ENCODE measurements at places on chromosomes 1 and 21.

GRCh38 chr1:86753700-86754099, 49.3 kb downstream of the SH3GLB1 start:
- peak; percentile 27 for DNase-seq

DNA sequence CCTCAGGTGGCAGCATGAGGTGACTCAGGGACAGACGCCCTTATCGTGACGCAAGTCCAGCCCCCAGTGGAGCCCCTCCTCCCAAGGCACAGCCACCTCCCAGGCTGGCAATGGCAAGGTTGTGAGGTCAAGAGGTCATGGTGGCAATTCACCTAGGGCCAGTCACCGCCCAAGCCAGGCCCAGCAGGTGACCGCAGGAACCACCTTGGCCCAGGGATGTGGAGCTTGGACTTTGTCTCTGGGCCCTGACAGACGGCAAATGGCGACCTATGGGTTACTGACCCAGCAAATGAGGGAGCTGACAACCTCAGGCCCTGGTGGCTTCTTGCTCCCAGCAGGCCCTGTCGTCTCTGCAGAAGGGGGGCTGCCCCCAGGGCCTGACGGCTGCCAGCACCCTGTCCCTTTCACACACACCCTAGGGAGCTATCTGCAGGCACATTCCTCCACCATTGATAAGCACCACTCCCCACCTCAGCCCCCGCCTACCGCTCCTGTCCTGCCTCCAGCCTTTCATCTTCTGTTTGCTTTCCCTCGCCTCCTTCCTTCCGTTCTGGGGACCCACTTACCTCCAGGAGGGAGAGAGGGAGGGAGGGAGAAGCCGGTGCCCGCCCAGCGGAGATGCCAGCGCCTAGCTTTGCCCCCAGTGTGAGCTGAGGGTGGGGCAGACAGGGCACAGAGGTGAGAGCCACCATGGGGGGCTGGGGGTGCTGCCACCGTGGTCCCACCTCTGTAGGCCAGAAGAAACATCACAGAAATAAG, 12.1 kb downstream of the EPHA2 start:
- DNase-seq, result peak; percentile 65

- DNase-seq, result no peak
Observed at GRCh38 chr1:66725885-66726665, 26.2 kb upstream of the DYNLT5 start.

- no peak for DNase-seq
Observed at GRCh38 chr1:45913183-45913683, 109.8 kb downstream of the MAST2 start.

DNA sequence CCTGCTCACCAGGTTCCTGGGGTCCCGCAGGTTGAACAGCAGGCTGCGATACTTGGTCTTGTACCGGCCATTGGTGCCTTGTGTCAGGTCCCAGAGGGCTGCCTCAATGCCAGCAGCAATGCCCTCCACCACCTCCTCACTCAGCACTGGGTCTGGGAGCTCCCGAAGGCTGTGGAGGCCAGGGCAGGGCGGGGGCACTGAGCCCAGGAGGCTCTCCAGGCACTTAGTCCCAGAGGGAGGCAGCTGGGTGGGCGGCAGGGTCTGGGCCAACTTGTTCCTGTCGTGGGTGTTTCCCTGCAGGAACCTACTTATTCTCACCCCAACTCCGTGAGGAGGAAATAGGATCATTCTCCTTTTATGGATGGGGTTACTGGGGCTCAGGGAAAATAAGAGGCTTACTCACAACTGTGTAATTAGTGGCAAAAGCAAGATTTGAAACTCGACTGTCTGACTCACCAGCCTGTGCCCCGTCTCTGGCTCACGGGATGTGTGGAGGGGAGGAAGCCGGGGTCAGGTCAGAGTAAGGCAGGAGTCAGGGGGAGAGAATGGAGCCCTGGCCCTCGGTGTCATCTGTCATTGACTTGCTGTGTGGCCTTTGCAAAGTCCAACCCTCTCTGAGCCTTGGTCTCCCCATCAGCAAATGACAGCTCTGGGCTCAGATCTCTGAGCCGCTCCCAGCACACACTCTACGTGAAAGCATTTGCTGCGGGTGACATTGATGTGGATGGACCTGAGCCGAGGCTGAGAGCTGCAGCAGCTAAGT, 17.2 kb downstream of the SPOCD1 start:
- DNase-seq, result peak; percentile 51

DNA sequence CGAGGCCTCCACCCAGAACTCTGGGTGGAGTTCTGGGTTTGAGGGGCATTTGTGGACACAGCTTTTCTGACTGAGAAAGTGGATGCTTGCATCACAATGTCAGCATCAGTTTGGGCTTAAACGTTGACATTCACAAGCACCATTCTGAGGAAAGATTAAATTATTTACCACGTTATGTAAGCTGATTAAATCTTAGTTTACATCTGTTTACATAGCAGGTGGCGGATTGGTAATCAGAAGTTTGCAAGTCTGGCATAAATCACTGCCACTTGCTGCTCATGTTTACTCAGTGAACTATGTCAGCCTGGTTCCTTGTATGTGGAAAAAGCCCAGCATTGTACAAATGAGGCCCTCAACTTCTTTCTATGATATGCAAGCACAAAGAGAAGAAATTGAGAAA, 310.1 kb downstream of the PAPPA2 start:
- DNase-seq, result no peak

GRCh38 chr21:31173881-31174555, 135.7 kb upstream of the KRTAP19-8 start:
- no peak for DNase-seq

DNA sequence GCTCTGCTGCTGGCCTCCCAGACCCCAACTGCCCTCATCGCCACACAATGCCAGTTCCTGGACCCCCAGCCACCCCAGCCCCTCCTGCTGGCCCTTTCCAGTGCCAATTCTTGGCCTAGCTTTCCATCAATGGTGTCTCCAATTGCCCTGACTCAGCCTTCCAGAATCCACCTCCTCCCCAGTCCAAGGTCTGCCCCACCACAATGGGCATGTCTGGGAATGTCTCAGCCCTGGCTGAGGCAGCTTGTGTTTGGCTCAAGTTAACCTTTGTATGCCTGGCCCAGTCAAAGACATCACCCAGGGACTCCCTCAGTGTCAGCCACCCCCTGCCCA, 16.4 kb downstream of the ALDH4A1 start:
- no peak for DNase-seq

DNA sequence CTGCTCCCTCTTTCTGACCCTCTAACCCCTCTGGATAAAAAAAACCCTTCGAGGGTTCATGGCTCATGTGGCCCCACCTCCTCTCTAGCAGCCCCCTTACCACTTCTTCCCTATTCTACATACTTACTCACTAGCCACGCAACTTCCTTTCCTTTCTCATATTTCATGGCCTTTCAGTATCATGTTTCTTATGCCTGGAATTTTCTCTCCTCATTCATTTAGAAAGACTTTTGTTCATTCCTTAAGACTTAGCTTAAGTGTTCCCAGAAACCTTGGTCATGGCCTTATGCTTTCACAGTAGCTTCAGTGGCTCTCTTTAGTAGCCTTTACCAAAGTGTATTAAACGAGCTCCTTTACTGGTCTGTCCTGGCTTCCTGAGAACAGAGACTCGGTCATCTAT, 6.1 kb downstream of the ACP6 start:
- DNase-seq, result no peak

DNA sequence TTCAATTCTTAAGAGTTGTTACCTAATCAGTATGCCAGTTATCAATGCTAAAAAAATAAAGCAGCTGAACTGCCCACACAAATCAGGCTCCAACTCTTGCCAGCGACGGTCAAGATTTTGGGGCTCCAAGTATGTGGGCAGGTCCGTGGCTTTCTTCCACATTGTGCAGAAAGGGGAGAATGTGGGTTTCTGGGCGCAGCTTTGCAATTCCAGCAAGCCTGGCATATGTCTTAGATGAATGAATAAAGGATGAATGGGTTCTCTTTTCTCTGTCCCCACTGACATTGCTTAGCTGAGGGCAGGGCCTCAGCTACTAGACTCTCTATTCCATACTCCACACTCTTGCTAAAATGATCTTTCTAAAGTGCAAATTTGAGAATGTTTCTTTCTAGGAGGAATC, 42.4 kb downstream of the NENF start:
- DNase-seq, result no peak

- DNase-seq, result no peak
Observed at GRCh38 chr1:177800400-177801088, 169.3 kb downstream of the SEC16B start.

- no peak for DNase-seq
Observed at GRCh38 chr21:15804247-15805005, 74.6 kb downstream of the USP25 start.

- no peak for DNase-seq
Observed at GRCh38 chr21:14943616-14944015, 121.2 kb downstream of the NRIP1 start.

GRCh38 chr1:30691480-30691879, 31.9 kb downstream of the MATN1 start:
- no peak for DNase-seq

GRCh38 chr1:200634261-200635122, 13.9 kb upstream of the KIF14 start:
- DNase-seq, result no peak

DNA sequence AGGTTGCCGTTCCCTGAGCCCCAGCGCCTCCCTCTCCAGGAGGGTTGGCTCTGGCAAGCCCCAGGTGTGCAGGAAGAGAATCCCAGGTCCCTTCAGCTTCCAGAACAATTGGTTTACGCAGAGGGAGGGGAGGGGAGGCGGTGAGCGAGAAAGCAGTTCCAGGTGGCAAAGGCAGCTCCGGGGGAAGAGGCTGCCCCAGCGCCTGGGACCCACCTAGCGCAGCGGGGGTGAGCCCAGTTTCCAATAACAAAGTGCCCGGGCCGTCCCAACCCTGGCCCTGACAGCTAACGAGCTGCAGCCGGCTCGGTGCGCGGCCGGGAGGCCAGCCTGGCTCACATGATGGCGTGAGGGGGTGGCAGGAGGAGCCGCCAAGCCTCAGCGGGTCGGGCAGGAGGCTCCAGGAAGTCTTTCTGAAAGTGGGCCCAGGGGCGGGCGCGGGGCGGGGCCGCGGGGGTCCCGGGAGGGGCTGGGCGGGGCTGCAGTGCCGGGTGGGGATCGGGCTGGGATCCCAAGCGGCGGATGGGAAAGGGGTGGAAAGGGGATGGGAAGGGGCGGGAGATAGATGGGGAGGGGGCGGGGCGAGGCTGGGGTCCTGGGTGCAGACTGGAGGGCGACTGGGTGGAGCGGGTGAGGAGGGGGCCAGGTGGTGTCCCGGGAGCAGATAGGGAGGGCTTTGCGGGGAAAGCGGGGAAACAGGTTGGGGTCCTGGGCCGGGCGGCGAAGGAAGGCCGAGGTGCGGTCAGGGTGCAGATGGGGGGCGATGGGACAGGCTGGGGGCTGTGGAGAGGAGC, 22.8 kb downstream of the DHRS3 start:
- DNase-seq, result peak; percentile 99

DNA sequence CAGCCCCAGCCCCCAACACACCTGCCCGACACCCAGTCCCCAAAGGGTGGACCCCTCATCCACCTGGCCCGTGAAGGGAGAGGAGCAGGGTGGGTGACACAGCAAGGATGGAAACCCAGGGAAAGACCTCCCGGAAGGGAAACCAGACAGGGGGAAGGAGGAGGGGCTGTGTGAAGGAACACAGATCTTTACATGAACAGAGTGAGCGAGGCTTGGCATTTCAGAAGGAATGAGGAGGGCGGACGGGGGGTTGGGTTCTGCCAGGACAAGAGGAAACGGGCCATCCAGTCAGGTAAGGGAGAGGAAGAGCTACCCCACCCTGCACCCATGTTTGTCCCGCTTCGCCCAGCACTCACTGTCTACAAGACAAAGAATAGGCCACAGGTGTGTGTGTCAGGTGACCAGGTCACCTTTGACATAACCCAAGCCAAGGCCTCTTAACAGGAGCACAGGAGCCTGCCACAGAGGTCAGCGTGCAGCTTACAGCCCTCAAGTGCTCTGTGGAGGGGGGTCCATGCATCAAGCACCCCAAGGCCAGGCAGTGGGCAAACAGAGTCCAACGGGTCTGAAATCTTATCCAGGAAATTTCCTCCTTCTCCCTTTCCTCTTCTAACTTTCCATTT, 18.0 kb upstream of the PRDM15 start:
- DNase-seq, result peak; percentile 72

DNA sequence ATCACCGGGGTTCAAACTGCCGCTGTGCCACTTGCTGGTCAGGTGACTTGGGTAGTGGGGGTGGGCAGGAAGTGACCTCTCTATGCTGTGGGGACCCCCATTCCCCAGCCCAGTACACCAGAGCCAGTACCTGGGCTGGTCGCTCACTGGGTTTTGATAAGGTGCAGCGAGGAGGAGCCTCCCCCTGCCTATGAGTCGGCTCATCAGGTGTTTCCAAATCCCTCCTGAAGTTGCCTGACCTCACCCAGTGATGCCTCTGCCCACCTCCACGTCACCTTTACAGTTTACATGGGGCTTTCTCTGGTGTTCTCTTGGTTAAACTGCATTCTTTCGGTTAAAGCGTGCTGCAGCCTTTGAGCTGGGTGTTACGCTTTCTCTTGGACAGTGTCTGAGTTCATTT, 58.2 kb downstream of the ARHGEF10L start:
- DNase-seq, result no peak

- no peak for DNase-seq
Observed at GRCh38 chr1:159978107-159978398, 24.0 kb upstream of the SLAMF9 start.

DNA sequence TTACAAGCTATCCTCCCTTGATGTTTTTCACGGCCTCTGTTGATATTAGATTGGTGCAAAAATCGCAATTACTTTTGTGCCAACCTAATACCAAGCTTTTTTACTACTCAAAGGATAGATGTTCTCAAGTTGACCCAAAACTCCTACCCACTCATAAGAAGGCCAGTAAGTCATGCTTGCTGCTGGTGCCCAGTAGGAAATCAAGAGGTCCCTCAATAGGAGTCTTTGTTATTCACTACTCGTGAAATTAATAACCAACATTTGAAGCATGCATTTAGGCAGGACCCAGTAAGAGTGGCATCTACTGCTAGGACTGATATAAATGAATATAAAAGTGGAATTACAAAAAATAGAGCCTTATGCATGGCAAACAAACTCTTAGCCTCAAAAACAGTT, 52.6 kb downstream of the APP start:
- no peak for DNase-seq

GRCh38 chr1:48917901-48918603, 141.4 kb upstream of the BEND5 start:
- no peak for DNase-seq

DNA sequence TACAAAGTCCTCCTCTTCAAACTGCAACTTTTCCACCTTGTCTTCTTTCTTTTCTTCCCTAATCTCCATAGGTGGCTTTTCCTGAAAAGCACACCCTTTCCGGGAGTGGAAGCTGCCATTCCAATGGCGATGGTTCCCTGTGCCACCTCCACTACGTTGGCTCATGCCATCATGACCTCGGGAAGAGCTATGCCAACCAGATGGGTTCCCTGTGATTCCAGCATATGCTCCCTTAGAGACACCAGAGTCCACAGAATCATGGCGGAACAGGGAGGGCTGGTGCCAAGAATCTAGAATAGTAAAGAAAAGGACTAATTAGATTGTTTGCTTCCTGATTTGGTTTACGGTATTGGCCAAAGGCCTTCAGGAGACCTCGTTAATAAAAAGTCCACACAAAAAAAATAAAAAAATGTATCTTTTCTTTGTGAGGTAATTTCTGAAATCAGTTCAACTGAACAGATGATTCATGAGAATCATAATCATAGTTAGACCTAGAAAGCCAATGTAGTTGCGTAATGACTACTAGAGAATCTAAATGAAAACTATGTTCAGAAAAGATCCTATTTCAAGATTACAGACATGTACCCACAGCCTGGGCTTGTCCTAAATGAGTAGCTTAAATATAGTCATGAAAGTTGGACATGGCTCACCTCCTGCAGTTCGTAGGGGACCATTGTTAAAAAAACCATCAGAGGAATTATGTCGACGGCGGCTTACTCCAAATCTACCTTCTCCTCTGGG, 30.9 kb upstream of the CCDC17 start:
- DNase-seq, result no peak

- DNase-seq, result no peak
Observed at GRCh38 chr1:62361431-62361830, 42.2 kb upstream of the KANK4 start.

- DNase-seq, result no peak
Observed at GRCh38 chr1:215845234-215845891, 278.3 kb downstream of the KCTD3 start.

Measured in H7 (cell line).